NCI-H1092 treated with DMSO at 0.1 percent for 48 hours (cell line): ENCODE measurements at places on chromosomes 11 and 22.

- DNase-seq, result no peak
Observed at GRCh38 chr11:26820739-26821138, 98.9 kb upstream of the SLC5A12 start.

GRCh38 chr22:35660291-35661127 lies 12.3 kb downstream of the APOL6 start:
- DNase-seq, result no peak

- no peak for DNase-seq
Observed at GRCh38 chr11:127195501-127196120, 195.0 kb upstream of the KIRREL3 start.

DNA sequence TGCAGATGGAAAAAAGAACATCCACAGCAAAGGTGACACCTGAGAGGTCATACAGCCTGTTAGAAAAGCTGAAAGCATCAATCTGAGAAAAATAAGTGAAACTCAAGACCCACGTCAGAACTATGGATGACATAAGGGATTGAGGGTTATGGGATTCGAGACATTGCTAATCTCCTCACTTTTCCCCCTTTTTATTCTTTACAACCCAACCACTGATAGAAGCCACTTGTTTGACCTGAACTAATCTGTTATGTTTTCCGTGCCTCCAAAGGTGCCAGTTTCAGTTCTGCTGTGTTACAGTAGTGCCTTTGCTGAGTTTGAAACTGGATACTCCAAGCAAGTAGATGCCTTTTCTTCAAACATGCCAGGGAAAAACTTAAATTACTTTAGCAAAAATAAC lies 16.9 kb upstream of the SESN3 start:
- no peak for DNase-seq

DNA sequence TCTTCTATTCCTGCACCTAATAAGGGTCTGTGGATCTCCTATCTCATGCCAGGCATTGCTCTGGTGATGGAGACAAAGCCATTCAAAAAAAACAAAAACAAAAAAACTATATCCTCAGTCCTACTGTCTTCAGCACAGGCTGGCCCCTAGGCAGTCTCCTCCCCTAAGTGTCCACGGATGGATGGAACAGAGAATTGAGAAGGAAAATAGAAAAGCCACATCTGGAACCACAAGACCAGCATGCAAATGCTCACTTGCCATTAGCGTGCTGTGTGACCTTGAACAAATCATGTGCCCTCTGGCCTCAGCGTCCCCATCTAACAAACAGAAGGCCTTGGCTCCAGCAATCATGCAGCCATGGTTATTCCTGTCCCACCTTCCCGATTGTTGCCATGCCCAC lies 32.7 kb upstream of the CD82 start:
- no peak for DNase-seq

- DNase-seq, result no peak
Observed at GRCh38 chr22:35629406-35630216, 12.5 kb upstream of the MB start.

DNA sequence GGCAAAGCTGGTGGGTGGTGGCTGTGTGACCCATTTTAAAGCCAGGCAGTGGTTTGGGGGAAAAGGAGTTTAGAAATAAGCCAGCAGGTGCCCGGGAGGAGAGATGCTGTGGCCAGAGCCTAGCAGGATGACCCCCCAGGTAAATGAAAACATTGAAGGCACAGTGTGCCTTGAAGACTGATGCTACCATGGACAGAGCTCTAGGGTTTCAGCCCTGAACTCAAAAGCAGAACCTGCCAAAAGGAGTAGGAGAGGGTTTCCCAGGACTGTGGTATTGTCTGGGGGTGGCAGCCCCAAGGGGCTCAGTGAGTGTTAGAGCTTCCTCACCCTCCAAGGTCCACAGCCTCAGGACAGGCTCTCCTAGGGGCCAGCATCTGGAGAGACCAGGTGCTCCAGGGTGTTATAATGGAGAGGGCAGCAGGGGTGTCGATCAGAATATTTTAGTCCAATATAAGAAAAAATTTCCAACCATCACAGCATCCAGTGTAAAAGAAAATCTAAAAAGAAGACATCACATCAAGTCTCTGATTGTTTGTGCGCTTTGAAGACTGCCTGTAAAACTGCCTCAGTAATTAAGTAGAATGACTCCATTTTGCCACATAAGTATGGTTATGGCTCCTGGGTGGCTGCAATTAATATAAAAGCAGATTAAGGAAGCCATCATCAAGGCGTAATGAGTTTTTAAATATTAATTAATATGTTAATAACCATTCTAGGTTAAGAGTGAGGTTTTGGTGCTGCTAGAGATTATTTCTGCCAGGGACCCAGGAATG lies 88.6 kb upstream of the LMO1 start:
- DNase-seq, result no peak

- no peak for DNase-seq
Observed at GRCh38 chr11:63490551-63491239, at the start of gene PLAAT5. PLAAT5 (minus strand) TSS chr11:63491167; CDS start chr11:63491034, 133 bp downstream.

- no peak for DNase-seq
Observed at GRCh38 chr11:101975734-101976133, 59.4 kb upstream of the ANGPTL5 start.

- no peak for DNase-seq
Observed at GRCh38 chr11:128232588-128232987, 354.8 kb downstream of the ETS1 start.

DNA sequence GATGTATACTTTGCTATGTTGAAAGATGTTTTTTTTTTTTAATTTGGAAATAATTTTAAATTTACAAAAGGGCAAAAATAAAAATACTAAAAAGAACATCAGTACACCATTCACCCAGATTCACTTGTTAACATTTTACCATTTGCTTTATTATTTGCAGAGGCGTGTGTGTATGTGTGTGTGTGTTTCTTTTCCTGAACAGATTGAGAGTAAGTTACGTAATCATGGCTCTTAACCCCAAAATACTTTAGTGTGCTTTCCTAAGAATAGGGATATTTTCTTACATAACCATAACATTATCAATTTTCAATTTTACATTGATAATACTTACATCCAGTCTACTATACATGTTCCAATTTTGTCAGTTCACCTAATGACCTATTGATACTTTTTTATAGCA lies 91.5 kb upstream of the HORMAD2 start:
- no peak for DNase-seq

DNA sequence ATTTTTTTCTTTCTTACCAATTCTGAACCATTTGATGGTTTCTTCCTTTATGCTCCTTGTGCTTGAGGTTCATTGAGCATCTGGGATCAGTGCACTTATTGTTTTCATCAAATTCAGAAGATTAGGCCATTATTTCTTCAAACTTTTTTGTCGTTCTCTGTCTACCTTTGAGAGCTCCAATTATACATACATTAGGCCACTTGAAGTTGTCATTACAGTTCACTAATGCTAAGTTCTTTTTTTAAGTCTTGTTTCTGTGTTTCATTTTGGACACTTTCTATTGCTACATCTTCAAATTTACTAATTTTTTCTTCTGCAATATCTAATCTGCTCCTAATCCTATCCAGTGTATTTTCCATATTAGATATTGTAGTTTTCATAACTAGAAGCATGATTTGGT lies 40.8 kb downstream of the CDPF1 start:
- DNase-seq, result no peak

DNA sequence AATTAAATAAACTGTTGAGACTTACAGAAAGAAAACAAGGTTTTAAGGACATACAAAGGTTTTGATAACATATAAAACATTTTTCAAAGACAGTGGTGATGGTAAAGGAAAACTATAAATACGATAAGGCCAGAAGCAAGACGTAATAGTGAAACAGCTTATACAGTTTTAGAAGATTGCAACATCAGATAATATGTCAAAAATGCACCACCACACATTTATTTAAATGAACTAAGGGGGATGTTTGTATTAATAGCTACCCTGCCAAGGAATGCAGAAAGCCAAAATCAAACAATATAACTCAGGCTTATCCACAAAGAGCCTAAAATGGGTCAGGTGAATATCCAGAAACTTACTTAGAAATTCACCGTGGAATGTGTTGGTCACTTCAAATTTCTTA lies 981.6 kb upstream of the FAT3 start:
- DNase-seq, result no peak

DNA sequence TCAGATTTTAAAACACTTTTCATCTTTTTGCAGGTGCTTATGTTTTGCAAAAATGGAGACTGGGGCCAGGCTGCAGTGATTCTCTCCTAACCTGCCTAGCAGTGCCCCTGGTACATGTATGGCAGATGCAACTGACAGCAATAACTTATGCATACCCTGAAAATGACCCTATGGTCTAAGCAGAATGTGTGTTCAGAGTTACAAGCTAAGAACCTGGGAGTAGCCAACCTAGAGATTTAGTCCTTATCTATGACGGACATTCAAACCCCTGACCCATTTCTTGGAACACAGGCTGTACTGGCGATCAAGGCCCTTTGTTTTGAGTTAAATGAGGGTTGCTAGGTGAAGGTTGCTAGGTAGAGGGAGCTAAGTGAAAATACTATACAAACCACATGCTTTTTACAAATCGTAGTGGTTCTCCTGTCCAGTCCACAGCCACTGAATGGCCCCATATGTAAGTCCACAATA lies 184.9 kb upstream of the SESN3 start:
- DNase-seq, result no peak

- DNase-seq, result no peak
Observed at GRCh38 chr11:43758927-43759326, 78.4 kb downstream of the HSD17B12 start.

DNA sequence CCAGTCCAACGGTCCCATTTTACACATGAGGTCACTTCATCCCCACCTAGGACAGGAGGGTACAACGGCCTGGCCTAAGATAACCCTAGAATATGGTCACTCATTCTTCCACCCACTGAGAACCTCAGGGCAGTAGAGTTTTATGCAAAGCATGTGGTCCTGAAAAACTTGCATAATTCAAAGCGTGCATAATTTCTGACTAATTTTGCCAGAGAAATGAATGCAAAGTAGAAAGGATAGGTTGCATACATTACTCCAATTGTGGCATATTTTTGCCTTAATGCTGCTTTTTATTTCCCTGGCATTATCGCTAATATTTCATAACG lies 32.5 kb upstream of the SLC35C1 start:
- no peak for DNase-seq

- DNase-seq, result no peak
Observed at GRCh38 chr22:17214416-17215043, 4.7 kb downstream of the ADA2 start.

- no peak for DNase-seq
Observed at GRCh38 chr11:67365736-67366444, 7.5 kb downstream of the CLCF1 start.
